GM20000 (cell line): ENCODE measurements at places on chromosomes 3 and 15.

- DNase-seq, result no peak
Observed at GRCh38 chr3:89332386-89332785, 225.0 kb downstream of the EPHA3 start.

- no peak for DNase-seq
Observed at GRCh38 chr15:64343222-64343621, 12.8 kb downstream of the CSNK1G1 start.

GRCh38 chr15:40338921-40339620 is 1.7 kb downstream of the CCDC9B start:
- DNase-seq, result no peak

GRCh38 chr3:112032098-112032731 is 2.3 kb upstream of the TMPRSS7 start:
- DNase-seq, result no peak

- DNase-seq, result no peak
Observed at GRCh38 chr15:83249030-83249343, 35.5 kb downstream of the BNC1 start.

GRCh38 chr3:184314700-184315542 is 515 bp downstream of the EIF4G1 start:
- peak; percentile 75 for DNase-seq

DNA sequence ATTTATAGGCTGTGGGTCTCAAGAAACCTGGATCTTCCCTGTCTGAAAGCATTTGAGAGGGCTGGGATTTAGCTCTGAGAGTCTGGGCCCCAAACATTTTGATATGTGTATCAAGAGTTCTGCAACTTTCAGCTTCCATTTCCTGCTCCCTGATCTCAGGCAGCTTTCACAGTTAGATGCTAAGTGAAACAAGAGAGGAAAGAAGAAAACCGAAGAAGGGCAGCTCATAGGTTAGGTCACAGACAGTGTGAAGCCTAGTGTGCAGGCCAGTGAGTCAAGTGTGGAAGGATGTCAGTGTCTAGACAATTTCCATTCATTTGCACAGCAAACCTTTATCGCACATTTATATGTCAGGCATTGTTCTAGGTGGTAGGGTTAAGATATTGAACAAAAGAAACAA is 173.6 kb upstream of the PROK2 start:
- no peak for DNase-seq

GRCh38 chr15:67571648-67572415 is 29.3 kb downstream of the MAP2K5 start:
- DNase-seq, result no peak

DNA sequence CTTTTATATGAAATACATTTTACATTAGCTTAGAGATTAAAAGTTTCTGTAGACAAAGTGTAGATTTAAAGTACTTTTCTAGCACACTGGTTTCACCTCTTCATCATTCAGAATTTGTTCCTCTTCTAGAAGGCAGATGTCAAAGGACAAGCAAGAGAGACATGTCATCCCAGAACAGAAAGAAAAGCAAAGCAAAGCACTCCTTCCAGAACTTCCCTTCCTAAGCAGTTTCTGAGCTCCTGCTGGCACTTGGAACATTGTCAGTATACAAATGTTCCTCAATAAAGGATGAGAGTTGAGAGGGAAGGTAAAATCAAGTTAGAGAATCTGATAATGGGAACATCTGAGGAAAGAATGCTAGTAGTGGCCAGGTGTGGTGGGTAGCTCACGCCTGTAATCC is 26.2 kb downstream of the TMOD3 start:
- no peak for DNase-seq

DNA sequence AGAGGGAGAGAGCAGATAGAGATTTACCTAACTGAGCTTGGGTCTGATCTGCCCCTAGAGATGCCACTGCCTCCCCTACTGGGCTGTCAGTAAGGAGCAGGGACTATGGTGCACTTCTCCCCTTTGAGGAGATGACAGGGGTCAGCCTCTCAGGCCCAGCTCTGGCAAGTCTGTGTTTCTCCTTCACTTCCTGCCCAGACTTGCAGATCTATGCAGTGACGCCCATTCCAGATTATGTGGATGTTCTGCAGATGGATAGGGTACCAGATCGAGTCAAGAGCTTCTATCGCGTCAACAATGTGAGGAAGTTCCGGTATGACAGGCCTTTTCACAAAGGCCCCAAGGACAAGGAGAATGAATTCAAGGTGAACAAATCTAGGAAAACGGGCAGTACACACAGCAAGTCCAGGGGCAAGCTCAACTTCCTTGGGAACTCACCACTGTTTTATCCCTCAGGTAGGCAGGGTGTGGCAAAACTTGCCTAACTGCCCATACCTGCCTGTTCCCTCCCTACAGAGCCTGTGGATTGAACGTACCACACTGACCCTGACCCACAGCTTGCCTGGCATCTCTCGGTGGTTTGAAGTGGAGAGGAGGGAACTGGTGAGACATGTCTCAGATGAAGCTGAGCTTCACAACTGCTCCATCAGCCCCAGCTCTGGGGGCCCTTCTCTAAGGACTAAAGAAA is 29.1 kb upstream of the MANF start:
- DNase-seq, result no peak

DNA sequence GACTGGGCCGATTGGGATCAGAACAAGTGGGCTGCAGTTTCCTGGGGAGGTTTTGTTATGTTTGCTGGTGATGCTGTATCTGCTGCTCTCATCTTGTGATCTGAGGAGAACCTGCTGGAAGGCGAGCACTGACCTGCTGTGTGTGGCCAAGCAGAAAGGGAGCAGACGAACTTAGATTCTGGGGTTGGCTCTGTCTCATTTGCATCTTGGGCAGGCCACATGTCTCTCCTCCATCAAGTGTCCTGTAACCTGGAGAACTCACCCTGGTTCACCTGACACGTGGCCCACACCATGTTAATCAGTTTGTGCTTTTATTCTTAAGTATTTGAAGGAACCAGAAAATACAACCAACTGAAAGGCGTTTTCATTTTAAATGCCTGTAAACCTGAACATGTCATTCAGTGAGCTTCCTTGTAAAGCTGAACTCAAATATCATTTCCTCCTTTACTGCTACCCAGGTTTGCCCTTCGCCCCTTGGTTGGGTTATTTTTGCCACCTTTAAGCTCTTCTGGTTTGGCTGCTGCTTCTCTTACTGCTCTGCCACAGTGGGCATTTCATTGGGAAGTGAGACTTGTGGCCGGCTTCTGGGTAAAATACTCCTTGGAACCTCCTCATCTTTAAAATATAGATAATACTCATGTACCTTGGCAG is 33.5 kb upstream of the TRAK1 start:
- DNase-seq, result peak; percentile 41

- peak; percentile 42 for DNase-seq
Observed at GRCh38 chr15:66704019-66704802, 2.2 kb downstream of the SMAD6 start.

- no peak for DNase-seq
Observed at GRCh38 chr15:81940467-81941451, 105.1 kb downstream of the MEX3B start.

GRCh38 chr3:12948891-12949711 is 107.7 kb upstream of the RPL32 start:
- peak; percentile 57 for DNase-seq

- DNase-seq, result no peak
Observed at GRCh38 chr15:83287541-83288027, 3.1 kb upstream of the BNC1 start.

DNA sequence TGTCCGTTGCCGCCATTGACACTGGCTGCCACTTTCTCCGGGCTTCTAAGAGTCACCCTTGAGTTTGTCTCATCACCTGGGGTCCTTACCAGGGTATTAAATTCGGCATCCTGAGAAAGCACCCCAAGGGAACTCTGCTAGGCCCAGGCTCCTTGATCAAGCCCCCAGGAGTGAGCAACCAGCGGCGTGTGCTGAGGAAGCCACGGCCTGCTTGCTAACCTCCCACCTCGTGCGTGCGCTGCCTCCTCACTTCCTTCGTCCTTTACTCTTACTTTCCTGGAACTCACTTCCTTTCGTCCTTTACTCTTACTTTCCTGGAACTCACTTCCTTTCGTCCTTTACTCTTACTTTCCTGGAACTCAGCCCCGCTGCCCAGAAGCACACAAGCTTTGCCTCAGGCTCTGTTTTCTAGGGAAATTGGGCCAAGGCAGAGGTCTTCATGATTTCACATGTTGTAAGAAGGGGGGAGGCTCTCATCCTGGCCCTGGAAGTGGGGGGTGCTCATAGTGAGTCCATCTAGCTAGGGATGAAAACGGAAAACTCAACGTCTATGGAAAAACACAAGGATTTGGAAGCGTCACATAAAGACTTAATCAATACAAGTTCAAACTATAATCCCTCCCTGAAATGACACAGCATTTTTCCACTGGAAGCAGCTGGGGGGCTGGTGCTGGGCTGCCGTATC is 36.7 kb upstream of the BDH1 start:
- DNase-seq, result no peak

GRCh38 chr15:23038726-23039142 is 635 bp downstream of the TUBGCP5 start:
- no peak for DNase-seq

DNA sequence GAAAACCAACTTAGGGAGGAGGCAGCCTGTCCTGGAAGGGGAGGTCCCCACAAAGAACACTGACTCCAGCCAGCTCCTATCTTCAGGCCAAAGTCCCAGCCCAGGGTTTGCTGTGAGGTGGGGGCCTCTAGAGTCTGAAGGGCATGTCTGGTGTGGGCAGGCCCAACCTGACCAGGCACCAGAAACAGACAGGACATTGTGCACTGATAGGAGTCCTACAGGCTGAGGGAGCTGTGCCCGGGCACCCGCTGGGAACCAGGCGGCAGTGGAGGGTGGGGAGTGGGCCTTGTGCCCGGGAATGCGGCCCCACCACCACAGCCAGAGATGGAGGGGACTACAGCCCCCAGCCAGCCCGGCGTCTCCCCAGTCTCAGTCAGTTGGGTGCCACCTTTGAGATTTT is 161.4 kb downstream of the WNT7A start:
- peak; percentile 3 for DNase-seq

DNA sequence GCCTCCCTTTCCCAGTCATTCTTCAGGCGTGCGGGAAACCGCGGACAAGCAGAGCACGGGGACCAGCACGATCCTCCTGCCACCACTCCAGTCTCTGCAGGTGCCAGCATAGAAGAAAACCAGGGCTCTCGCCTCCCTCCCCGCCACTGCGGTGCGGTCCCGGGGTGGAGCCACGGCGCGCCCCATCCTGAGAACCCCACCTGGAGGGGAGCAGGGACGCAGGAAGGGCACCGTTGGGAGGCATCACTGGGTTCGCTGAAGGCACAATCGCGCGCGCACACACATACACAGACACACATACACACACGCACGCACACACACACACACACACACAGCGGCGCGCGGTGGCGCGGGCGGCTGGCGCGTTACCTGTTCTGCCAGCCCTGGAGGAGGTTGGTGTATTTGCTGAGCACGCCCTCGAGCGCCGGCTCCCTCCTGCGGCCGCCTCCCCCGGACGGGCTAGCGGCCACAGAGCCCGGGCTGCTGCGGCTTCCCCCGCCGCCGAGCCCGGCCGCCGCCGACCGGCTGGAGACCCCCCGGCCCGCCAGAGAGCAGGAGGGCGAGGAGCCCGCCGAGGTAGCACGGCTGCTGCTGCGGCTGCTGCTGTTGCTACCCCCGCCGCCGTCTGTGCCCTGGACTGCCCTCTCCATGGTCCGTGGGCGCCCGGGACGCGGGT is 394 bp downstream of the OSBPL10 start:
- DNase-seq, result peak; percentile 54
